GF-D8 (cell line): ENCODE measurements at places on chromosomes 1 and 21.

DNA sequence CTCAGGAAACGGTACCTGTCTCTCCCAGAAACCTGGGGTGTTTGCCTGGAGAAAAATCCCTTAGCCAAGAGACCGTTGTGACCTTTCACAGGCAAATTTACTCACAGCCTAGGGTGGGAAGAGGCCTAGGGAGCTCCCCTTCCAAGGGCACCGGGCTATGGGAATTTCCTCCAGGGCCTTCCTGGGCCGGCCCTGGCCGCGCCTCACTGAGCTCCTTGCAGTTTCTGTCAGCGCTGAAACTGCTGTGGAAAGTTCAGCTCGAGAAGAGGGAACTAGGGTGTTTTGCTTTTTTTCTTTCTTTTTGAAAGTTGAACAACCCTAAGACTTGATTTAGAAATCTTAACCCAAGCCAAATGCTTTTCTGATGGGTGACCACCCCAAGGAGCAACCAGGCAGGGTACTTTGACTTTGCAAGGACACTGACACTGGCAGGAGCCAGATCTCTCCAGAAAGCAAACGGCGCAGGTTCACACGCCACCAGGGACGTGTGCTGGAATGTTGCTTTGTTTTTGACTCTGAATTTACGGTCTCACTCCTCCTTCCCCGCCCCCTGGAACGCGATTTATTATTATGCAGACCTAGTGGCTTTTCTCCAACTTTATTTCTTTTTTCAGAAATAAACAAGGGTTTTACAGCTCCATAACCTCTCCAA is 229.6 kb upstream of the JUN start:
- DNase-seq: no peak

DNA sequence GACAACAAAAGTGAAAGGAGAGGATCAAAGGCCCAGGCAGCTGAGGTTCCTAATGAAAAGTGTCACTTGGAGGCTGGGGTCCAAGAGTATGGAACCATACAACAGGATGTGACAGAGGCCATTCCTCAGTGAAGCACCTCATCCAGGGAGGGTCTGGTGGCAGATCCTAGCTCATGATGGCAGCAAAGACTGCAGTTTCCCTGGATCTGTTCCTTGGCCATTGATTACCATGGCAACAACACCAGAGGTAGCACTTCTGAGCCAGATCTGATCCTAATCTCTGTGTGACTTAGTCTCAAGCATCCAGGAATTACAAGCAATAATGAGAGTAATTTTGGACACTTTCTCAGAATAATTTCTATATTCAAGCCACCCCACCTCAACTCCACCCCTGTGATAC is 12.9 kb downstream of the FAM177B start:
- DNase-seq: no peak

- DNase-seq: no peak
Measured at GRCh38 chr1:5597991-5598823, 394.0 kb downstream of the NPHP4 start.

- DNase-seq: no peak
Measured at GRCh38 chr1:157968946-157969345, 24.5 kb upstream of the KIRREL1 start.

DNA sequence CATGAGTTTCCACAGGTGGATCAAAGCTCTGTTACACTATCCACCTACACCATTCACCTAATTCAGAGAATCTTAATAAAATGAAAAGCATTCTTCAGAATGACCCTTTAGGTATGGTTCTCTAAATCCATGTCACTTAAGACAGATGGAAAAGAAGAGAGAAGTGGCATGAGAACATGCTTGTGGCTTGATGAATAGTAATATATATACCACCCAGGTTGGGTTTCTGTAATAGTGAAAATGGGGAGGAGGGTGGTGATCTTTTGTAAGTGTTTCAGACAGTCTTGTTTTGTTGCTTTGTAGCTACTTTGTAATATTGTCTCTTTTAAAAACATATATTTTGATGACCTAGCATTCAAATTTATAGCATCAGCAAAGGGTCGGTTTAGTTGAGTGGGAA is 469.8 kb downstream of the USP25 start:
- no peak for DNase-seq

DNA sequence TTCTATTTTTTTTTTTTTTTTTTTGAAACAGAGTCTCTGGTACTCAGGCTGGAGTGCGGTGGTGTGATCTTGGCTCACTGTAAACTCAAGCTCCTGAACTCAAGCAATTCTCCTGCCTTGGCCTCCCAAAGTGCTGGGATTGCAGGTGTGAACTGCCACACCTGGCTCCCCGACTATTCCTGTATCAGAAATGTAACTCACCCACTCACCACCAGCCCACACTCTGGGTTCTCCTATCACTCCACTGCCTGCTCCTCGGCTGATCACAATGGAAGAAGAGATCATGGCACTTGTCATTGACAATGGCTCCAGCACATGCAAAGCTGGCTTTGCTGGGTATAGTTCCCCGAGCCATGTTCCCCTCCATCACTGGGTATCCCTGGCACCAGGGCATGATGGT is 15.9 kb downstream of the RABIF start:
- no peak for DNase-seq

GRCh38 chr1:31730336-31731048 is 26.7 kb upstream of the COL16A1 start:
- no peak for DNase-seq

DNA sequence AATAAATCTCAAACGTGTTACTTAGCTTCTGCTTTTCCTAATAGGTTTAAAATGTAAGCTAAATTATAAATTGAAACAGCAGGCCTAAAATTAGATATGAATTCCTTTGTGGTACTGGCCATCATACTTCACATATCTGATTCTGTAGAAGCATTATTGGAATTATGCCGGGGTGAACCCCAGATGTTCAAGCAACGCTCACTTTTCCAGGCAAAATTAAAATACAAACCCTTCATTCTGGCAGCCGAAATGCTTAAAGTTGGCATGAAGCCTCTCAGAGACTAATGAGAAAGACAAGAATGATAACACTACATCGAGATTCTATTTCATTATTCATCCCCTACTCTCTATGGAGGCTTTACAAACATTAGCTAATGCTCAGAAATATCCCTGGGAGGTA is 1352.7 kb upstream of the ADGRL2 start:
- DNase-seq: no peak

DNA sequence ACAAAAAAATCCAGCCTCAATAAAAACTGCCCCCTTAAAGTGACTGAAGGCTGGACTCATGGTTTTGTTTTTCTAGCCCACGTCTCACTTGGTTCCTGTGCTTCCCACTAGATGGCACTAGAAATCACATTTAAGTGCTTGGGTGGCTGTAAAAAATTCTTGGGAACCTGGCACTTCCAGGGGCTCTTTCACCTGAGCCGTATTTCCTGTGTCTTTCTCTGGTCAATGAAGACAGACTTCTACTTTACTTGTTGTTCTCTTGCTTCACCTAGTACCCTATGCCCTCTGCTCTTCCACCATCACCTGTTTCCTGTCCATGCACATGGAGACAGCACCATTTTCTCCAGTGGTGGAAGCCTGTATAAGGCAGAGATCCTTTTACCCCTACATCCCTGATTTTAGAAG is 20.0 kb downstream of the METTL13 start:
- no peak for DNase-seq

DNA sequence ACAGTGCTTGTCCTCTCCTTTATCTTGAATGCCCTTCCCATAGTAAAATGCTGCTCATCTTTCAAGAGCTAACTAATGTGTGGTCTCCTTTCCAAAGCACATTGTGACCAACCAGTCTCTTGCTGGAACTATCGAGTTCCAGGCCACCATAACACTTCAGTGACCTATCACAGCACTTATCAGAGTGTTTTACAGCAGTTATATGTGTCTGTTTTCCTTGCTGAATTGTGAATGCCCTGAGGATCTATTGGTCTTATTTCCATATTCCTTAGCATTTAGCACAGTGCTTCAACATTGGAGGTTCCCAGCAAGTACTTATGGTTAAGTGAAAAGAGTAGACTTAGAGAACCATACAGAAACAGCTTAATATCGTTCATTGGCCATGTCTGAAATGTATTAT is 264.3 kb downstream of the DYRK1A start:
- no peak for DNase-seq

DNA sequence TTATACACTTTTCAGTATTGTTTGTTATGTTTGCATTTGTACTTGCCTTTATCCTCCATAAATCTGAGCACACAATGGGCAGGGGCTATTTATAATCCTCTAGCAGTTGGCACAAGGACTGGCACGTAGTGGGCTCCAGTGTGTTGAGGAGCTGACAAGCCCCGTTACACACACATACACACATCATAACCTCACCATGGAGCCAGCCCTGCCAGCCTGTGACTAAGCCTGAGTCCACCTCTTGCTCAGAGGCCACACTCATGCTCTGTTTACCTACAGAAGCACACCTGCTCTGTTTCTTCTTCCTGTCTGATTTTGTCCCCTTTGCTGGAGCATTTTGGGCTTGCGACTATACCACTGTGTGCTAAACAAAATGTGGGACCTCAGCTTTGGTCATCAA is 64.5 kb upstream of the SPATA6 start:
- no peak for DNase-seq

- no peak for DNase-seq
Measured at GRCh38 chr1:165376041-165376810, 19.7 kb upstream of the LMX1A start.

DNA sequence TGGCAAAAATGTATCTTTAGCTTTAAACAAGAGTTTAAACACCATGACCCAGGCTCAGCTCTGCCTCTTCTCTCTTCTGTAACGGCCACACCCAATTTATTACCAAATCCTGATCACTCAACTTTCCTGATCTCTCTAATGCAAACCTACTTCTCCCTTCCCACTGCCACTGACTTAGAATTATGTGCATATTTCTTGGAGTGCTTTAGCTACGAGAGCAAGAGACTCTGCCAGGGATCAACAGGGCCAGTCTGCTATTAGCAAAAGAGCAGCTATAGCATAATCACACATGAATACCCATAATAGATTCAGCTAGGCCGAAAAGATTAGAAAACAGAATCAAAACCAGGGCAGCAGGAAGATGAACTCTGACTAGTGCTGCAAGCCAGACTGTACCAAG is 215.5 kb downstream of the MRPL39 start:
- no peak for DNase-seq

- DNase-seq: no peak
Measured at GRCh38 chr1:245085508-245086095, 69.2 kb upstream of the KIF26B start.

GRCh38 chr1:22832414-22832786 is 121.8 kb downstream of the EPHB2 start:
- no peak for DNase-seq

DNA sequence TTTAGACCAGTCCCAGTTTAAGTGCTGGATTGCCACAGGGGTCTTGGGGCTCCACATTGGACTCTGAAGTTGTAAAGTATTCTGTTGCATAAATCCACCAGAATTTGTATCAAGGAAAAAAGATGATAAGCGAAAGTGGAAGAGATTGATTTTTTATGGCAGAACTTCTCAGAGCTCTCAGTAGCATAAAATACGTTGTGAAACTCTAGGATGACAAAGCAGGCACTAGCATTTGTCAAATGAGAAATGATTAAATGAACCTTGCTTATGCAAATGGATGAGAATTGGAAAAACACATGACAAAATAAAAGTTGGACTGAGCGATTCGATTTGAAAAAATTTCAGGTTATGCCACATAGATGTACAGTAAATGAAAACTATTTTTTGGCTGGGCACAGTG is 253.8 kb upstream of the RAB4A start:
- DNase-seq: no peak

DNA sequence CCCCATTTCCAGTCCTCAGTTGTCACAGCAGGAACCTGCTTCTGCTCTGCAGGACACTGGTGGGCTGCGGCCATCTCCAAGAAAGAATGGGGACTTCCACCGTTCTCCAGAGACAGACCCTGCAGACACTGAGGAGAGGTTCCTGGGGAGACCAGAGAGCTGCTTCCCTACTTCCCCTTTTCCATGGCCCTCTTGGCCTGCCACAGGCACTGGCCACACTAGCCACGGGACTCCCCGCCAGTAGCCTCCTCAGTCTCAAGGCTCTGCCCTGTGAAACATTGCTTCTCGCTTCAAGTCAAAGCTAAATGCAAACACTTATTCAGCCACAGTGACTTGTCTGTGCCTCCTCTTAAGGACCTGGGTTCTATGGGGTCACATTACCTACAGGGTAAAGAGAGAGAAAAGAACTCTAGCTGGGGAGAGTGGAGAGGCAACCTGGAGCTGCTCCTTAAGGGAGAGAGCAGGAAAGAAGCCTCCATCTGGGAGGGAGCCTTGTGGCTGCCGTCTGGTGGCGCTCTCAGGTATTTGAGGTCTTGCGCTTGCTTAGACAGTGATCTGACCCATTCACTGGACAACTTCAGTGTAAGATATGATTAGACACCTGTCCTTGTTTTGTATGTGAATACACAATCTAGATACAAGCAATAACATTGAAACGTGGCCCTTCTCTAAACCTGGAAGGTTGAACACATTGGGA is 5.4 kb upstream of the SLAMF8 start:
- no peak for DNase-seq

- no peak for DNase-seq
Measured at GRCh38 chr1:61523893-61524605, 200.9 kb downstream of the TM2D1 start.

DNA sequence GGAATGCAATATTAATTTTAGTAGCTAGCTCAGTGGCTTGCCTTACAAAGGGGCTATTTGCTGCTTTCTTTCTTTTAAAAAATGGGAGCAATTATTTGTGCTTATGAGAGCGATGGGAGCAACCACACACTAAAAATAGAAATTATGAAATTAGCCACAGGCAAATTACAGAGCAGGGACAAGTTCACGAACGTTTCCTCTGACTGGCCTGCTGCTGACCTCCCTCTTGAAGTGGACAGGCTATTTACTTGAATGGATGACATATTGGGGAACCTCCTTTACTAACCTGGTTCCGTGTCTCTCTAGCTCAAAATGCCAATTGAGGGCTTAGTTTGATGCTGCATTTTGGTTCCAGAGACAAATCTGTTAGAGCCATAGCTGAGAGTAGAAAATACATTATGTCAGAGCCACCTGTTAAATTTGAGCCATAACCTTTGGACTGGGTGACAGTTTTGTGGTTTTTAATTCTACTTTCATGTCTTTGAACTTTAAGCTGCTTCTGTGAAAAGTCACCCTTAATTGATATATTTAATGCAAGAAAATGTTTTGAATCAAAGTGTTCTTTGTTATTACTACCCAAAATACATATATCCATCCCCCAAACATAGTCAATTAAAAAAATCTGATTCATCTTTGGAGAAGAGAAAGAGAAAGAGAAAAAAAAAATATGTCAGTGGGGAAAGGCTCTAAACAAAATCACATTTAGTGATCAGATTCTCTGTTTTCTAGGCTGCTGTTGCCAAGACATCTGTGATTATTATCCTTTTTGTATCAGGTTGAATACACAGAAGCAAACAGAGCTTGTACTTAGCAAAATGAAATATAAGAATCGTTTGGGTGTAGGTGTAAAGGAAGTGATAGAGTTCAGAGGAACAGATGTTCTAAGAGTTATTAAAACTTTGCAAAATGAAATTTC is 351.9 kb downstream of the ADGRL2 start:
- no peak for DNase-seq

GRCh38 chr1:162772571-162773154 is 17.8 kb upstream of the HSD17B7 start:
- no peak for DNase-seq

GRCh38 chr1:234564035-234565029 is 45.6 kb downstream of the IRF2BP2 start:
- DNase-seq: no peak
